ENCODE measurements at places on chromosomes 6 and 20.

GRCh38 chr6:124512431-124512830, 449.8 kb upstream of the RNF217 start:
- DNase-seq, result no peak

DNA sequence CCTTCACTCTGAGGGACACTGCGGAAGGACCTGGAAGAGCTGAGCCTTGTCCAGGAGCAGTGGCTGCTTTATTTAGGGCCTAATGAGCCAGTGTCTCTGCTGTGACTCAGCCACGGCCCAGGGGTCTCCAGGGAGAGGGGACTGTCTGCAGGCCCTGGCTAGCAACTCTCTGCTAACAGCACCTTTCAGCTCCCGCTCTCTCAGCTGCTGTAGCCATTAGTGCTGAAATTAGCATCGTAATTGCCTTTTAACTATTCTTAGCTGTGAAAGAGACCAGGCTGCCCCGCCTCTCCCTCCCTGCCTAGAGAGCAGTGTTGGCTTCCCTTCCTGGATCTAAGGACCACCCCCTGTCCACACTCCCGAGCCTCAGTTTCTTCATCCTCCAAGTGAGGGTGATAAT, 53.1 kb upstream of the SLC32A1 start:
- DNase-seq, result no peak

- DNase-seq, result peak; percentile 29
Measured at GRCh38 chr6:70985156-70985555, 28.3 kb upstream of the B3GAT2 start.

DNA sequence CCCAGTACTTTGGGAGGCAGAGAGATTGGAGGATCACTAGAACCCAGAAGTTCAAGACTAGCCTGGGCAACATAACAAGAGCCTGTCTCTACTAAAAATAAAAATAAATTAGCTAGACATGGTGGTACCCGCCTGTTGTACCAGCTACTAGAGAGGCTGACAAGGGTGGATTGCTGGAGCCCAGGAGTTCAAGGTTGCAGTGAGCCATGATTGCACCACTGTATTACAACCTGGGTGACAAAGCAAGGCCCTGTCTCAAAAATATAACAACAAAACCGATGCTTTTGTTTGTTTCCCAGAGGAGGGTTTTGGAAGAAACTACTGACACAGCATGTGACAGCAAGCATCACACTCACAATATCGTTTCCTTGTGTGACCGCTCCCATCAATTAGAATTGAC, 119.6 kb downstream of the TSHZ2 start:
- DNase-seq, result no peak

GRCh38 chr6:10355115-10355702, 59.7 kb downstream of the TFAP2A start:
- DNase-seq, result no peak

DNA sequence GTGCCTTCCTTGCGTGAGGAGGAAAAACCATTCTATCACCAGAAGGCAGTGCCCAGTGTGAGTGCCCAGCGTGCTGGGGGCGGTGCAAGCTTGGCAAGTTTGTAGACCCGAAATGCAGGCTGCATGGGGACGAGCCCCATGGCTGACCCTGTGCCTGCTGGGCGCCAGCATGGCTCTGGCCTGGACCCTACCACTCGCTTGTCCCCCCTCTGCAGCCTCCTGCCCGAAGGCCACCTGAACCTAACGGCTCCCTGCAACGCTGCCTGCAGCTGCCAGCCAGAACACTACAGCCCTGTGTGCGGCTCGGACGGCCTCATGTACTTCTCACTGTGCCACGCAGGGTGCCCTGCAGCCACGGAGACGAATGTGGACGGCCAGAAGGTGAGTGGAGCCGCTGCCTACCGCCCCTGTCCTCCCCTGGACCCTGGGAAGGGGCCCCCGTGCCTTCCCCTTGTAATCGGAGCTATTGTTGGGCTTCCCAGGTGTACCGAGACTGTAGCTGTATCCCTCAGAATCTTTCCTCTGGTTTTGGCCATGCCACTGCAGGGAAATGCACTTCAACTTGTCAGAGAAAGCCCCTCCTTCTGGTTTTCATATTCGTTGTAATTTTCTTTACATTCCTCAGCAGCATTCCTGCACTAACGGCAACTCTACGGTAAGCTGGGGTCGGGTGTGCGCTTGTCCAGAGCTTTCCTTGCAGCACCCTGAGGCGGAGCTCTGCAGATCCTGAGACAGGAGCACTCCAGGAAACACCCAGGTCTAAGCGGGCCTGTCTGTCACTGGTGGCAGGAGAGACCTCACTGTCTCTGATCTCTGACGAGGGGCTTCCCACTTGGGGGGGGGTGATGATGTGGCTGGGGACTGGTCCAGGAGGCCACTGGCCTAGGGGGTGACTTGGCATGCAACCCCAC, 25.5 kb downstream of the SLCO4A1 start:
- DNase-seq, result no peak

DNA sequence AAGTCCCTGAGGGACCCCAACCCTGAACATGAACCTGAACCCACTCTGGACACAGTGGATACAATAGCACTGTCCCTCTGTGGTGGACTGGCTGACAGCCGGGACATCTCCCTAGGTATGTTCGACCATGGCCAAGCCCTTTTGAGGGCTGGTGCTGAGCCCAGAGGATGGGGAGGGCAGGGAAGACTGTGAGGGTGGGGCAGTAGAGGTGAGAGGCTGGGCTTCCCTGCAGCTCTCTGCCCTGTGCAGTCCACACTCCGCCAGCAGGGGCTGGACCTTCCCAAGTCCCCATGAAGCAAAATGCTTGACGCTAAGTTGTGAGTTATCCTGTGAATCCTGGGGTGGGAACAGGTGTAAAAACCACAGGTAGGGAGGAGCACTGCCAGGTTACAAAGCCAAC, 11.5 kb downstream of the LPIN3 start:
- no peak for DNase-seq

GRCh38 chr6:150302520-150303176, 66.2 kb upstream of the IYD start:
- DNase-seq, result no peak

DNA sequence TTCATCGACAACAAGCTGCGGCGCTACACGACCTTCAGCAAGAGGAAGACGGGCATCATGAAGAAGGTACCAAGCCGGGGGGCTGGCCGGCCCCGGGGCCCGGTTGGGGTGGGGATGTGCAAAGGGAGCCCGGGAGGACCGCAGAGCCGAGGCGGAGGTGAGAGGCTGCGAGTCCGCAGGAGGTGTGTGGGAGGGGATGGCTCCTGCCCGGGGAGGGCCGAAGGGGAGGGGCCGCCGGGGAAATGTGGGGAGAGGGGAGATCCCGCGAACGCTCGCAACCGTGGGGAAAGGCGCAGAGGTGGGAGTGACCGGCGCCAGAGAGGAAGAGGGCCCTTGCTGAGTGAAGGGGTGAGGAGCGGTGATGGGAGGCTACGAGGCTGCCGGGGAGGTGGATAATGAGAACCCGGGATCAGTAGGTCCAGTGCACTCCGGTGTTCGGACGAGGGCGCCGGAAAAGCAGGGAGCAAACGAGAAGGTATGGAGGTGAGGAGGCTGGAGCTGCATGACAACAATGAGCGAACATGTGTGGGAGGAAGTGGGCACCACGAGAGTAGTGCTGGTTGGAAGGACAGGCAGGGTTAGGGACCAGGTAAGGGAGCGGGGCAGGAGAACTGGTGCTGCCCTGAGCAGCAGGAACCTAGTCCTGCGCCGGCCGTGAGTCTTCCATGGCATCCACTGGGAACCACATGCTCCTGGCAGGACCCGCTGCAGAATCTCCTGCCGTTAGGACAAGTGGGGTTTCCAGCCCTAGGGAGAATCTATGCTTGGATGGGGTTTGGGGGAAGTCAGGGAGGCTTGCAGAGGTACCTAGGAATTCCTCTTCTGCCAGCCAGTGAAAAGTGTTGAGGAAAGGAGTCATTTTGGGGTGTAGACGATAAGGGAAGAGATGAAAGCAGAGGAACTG, 1.3 kb downstream of the SRF start:
- peak; percentile 66 for DNase-seq

DNA sequence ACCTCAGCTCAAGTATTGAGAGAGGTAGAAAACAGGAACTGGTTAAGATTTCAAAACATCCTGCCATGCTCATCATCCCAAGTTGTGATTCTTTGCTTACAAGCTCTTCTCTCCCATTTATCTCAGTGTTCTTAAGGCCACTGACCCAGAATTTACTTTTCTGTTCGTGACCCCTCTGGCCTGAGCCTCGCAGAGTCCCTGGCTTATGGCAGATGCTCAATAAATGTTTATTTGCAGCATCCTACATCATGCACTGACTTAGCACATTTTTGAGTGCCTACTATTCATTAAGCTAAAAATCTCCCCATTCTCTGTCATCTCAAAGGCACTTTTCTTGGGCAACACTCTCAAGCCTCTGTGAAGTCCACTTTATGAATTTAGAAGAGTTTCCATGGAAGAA, 33.4 kb upstream of the MC3R start:
- no peak for DNase-seq

- no peak for DNase-seq
Measured at GRCh38 chr20:58019850-58020625, 208.4 kb downstream of the ANKRD60 start.

Data from suppressor macrophage treated with lipopolysaccharide for 1 hour (primary cell).